ENCODE measurements at places on chromosomes 13 and 19.

DNA sequence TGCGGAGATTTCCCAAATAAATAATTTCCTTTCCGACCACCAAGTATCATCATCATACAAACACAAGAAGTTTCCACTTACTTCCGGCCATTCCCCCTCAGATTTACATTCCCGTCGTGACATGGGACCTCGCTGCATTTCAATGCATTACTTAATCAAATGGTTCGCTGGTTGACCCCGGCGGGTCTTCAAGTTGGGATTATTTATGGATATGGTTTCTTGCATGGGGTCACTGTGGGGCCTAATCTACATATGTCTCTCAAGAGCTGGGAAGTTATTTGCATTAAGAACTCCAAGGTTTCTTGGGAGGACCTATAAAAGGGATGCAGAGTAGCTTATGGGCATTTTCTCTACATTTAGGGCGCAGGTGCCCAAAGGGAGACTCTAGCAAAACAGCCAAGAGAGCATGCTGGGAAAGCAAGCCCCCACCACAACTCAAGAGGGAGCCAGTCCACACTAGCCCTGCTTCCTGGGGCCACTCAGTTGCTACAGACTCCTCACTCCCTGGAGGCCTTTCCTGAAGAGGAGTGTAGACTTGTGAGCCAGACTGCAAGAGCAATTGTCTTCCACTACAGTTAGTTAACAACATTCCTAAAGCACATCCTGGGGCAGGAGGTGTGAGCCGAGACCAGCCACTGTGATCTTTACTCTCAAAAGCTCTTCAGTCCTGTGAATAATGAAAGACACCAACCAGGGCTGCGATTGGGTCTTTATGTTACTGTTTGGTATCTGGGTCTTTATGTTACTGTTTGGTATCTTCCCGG, 125.3 kb downstream of the KATNAL1 start:
- no peak for DNase-seq

DNA sequence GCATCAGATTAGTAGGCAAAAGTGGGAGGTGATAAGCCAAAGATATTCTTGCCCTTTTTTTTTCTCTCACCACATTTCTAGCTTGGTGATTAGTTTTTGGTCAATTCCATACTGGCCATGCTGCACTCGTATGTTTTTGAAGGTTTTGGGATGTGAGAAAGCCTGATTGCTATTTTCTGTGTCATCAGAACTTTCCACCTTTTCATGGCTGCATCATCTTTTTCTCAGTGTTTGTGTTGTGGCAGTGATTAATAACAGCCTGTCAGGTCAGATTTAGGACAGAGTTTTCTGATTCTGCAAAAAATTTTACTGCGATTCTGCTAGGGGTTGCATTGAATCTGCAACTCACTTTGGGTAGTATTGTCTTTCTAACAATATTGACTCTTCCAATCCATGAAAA, 32.9 kb downstream of the PSG1 start:
- DNase-seq = no peak

DNA sequence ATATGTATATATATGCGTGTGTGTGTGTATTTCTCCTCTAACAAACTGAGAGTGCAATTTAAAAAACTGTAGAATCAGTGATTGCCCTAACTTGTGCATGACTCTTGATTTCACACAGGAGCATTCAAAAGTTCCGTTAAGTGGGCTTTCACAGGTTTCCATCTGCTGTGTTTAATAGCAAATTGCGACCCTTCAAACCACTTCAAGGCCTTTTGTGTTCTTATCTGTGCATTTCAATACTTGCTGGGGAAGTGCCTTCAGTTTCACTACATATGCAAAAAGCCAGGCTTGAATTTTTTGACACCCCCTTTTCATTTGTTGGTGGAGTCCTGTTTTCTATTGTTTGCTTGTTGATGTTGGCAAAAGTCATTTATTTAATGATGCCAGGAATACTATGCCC, 158.0 kb downstream of the TM9SF2 start:
- no peak for DNase-seq

GRCh38 chr13:112765731-112766130, 75.9 kb downstream of the ATP11A start:
- no peak for DNase-seq

- DNase-seq = no peak
Observed at GRCh38 chr13:44249431-44249836, 124.2 kb upstream of the SERP2 start.

DNA sequence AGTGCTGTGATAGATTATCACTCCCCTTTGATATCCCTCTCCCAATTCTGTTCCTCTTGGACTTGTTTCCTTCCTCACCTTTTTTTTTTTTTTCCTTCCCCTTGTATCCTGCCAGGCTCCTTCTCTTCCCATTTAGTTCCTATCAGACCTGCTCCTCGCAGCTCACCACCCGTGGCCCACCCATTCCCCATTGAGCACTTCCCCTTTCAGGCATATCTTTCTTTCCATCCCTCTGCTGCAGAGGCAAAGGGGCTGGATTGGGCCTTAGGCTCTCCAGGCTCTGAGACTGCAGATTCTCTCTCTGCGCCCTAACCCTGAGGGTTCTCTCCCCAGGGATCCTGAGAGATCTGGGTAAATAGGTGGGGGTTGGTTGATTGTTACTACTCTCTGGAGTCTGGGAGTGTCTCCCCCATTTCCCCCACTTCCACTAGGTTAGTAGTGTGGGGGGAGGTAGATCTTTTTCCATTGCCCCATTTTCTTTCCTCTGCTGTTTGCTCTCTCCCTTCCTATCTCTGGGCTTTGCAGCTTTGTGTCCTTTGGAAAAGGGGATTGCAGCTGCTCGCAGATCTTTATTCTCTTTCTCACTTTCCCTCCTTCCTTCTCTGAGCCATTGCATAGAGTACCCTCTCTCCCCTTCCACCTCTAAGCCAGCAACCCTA, 2.3 kb downstream of the ARHGAP35 start:
- DNase-seq = no peak

- DNase-seq = no peak
Observed at GRCh38 chr19:49434907-49435583, 6.3 kb downstream of the SLC17A7 start.

GRCh38 chr13:108154421-108154858, 60.9 kb downstream of the LIG4 start:
- no peak for DNase-seq

GRCh38 chr19:40266119-40266518, 19.0 kb downstream of the AKT2 start:
- no peak for DNase-seq

DNA sequence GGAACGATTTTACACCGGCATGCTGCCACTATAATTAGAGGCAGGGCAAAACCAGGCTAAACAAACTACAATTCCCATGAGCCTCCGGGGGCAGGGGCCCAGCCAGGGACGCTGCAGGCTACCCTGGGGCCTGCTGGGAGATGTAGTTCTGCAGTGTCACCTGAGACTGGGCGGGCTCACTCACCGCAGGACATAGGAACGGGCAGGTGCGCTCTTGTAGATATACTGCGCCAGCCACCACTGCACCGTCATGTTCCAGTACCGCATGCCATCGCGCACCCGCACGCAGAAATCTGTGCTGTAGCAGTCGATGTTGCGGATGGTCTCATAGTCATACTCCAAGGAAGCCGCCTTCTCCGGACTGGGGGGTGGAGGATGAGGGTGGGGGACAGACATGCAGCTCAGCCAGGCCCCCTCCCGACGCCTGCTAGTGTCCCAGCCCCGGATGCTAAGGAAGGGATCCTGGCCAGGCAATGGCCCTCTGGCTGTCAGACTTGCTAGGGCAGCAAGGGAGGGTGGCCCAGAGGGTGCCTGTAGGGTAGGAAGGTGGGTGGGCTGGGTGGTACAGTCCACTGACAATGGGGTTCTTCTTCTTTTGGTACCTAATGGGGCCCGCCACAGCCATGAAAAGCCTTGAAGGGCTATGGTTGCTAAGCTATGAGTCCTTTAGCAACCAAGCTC, 5.8 kb upstream of the TMC4 start:
- no peak for DNase-seq

GRCh38 chr19:10018263-10018662, 5.0 kb downstream of the RDH8 start:
- DNase-seq = peak; percentile 51

DNA sequence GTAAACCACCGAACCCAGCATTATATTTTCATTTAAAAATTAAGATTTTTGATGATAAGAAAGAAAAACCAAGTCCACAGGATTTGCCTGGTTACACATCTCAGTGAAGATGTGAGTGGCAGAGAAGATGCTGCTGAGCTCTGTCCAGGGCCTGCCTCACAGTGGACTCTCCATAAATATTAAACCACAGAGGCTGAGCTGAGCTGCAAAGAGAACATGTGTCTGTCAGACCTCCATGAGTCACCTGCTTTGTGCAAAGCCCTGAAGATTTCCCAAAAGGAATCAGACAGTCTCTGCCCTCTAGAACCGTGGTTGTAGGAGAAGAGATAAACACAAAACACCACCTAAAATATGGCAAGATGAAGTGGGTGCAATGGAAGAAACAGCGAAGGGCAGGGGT, 127.2 kb upstream of the TSC22D1 start:
- DNase-seq = peak; percentile 20

DNA sequence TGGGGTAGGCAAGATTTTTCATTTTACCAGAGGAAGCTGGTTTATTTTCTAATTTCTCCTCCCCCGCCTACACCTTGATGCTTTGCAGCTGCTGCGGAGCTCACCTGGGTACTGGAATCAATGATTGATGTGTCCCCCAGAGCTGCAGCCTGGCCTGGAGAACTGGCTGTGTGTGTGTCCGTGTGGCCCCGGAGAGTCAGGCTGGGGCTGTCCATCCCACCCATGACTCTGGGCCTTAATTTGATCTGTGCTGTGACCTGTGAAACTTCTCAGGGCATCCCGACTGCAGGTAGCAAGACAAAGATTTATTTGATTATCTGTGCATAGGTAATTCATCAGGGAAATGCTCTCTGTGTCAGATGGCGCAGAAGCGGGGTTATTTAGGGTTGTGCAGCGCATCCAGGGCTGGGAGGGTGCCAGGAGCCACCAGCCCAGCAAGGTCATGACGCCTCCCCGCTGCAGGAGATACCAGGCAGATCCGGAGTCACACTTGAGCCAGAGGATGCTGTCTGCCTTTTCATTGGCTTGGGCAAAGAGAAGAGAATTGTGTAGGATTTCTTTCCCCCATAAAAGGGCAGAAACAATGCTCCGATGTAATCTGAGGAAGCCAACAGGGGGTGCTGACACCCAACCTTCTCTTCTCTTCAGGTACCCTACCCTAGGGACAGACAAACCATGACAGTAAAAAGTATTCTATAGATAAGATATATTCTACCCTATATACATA, 346.6 kb downstream of the TSHZ3 start:
- no peak for DNase-seq

DNA sequence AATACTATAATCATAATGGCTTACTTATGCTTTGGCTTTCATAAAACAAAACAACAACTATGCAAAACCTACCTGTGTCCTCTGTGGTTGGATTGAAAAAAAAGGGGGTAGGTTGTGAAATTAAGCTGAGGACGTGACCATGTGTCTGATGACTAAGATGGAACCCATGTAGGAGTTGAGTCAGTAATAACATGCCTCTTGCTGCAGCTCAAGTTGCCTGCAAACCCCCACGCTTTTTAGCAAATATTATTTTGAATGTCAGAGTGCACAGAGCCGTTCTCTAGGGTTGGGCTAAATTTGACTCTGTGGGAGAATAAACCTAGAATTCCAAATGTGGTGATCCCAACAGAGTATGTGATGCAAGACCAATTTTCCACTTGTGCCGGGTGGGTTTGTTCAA, 209.3 kb downstream of the KCNRG start:
- no peak for DNase-seq

- no peak for DNase-seq
Observed at GRCh38 chr13:77230560-77230959, 96.3 kb downstream of the MYCBP2 start.

DNA sequence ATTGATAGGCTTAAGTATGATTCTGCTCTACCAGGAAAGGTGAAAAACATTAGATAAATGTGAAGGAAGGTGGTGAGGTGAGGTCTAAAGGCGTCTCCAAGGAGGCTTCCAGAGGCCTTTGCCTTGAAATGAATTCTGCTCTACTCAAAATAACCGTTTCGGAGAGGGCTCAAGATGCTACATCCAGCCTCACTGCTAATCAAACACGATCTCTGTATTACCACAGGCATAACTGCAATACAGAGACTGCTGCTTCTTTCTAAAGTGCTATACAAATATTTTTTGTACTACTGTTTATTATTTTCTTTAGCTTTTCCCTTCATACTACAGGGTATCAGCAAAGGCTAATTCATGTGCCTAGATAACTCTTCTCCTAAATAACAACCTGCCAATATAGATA, 16.8 kb downstream of the MBNL2 start:
- no peak for DNase-seq

DNA sequence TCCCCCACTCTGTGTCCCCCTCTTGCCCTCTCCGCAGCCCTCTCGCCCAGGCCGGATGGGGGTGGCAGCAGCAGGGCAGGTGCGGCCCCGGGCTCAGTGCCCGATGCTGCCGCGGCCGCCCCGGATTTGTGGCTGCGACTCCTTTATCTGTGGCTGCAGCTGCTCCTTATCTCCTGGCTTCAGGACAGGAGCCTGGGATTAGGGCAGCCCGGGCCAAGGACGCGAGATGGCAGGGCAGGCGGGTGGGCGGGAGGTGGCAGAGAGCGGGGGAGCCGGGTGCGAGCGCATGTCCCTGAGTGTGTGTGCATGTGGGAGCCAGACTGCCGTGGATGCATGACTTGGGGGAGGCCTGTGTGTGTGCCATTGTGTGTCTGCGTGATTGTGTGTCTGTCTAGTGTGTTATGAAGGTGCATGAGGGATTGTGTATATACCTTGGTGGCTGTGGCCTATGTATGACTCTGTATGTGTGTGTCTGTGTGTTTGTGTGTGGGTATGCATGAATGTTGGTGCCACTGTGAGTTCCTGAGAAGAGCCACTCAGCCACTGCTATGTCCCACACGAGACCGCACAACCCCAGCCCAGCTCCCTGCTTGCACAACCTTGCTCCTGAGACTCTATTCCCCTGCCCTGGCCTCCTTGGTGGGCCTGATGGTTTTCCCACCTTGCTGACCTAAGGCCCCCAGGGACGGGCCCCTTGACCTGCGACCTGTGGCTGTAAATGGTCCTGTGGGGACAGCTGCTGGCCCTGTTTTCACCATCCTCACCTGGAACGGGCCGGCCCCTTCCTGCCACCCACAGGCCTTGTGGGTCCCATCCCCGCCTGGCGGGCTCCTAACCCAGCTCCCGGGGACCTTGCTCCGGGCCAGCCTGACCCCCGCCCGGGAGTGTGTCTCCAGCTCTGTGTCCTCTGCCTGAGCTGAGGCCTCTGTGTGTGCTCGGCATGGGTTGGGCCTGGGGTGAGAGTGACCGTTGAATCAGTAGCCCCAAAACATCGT, 5.3 kb upstream of the NRTN start:
- no peak for DNase-seq

DNA sequence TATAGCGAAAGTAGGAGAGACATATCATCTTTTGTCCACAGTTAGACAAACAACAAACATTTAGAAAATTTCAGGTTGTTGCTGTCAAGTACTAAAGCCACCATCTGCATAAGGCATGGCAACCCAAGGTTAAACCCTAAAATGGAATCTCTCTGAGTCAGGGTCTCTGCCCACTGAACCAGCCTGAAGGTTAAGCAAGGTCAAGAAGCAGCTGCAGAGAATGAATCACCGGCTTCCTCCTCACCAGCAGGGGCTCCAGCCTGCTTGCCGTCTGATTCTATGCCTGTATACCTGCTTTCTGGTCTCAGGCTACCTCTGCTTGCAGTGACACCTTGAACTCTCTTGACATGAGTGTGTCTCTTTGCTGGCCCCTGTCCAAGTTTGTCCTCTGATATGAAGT, 726.2 kb upstream of the SGCG start:
- DNase-seq = peak; percentile 6

- DNase-seq = no peak
Observed at GRCh38 chr13:102856557-102856956, 10.7 kb downstream of the ERCC5 start.

Data from HTR-8/SVneo (cell line).